ENCODE measurements at places on chromosomes 16 and 17. TPM values are rescaled to one million over a fixed set of nuclear protein-coding genes. Genes with fewer than 3 reads are reported as not detected.
A peak's percentile ranks its signal among the peaks of the same experiment; 100 is the strongest.

Gene DUSP3
- total RNA-seq = 59.1 TPM

Gene MPP2
- 20.3 TPM for total RNA-seq

Gene PMFBP1
- total RNA-seq = 1.3 TPM

Gene MEIOB
- not detected for total RNA-seq

Gene CACNG4
- total RNA-seq = 2.3 TPM

DNA sequence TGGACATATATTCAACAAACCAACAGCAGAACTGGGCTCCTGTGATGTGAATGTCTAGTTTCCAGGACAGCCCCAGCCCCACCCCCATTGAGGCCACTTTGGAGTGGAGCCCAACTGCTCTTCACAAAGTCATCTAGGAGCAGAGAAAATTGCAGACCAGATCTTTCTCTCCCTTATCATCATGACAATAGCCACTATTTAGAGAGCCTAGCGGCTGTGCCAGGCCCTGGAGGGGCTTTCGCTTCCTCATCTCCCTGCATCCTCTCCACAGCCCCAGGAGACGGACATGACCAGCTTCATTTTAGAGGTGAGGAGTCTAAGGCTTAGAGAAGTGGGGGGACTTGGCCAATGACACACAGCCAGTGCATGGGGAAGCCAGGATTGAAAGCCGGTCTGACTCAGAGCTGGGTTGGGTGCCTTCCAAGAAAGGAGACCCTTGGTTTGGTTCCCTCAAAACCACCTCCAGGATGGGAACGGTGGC is 1.4 kb downstream of the PRSS8 start:
- ATAC-seq = peak; percentile 23

DNA sequence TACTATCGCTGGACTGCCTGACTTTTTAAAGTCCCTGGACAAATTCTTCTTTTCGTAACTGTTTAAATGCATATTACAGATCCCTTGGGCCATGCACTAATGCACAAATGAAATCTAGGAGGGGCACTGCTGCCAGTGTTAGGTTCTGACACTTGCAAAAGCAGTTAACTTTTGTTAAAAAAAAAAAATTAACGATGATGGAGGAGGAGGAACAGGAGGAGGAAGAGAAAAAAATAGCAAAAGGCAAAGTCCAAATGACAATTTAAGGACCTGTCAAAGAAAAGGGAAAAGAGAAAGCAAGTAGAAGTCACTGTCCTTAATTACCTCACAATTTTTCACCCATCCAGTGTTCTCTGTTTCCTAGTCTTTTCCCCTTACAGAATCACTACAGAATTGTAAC is 97.8 kb upstream of the CORO6 start:
- ATAC-seq = no peak

DNA sequence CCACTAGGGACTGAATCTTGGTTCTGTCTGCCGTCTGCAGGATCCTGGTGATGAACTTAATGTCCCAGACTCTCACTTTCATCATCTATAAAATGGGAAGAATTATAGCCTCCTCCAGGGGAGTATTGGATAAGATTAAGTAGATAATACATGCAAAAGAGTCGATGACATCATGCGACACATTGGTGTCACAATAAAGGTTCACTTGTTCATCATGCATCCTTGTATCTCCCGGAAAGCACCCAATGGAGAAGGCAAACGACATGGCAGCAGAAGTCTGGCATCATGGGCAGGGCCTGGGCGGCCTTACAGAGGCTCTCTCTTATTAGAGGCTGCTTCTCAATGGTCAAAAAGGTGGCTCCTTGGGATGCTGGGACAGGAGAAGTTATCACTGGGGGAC is 35.1 kb upstream of the CD300E start:
- no peak for ATAC-seq

DNA sequence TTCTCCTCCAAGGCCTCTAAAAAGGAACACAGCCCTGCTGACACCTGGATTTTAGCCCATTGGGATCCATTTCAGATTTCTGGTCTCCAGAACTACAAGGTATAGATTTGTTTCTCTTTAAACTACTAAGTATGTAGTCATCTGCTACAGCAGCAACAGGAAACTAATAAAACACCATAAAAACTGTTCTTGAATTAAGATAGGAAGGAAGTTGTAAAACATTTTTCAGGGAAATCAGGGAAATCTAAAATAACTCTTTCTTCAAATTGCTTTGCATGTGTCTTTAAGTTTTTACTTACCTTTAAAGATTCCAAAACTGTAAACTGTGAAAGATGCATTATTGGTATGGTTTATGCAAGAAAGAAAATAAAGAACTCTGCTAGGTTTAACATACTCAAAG is 407.0 kb upstream of the TOM1L1 start:
- no peak for ATAC-seq

DNA sequence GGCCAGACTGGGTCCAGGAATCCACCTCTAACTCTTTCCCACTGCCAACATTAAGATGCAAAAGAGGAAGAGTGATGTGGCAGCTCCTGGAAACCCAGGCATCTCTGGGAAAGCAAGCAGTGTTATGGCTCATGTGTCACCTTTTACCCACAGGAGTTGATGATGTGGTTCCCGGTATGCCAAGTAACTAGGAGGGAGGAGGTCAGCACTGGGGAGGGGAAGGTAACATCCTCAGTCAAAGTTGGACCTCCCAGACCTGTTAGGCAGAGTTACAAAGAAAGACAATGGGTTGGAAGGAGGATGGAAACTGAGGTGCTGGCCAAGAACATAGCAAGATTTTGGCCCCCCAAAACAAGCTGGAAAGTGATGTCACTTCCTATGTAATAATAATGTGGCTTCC is 11.4 kb downstream of the KRABD2 start:
- no peak for ATAC-seq

- ATAC-seq = no peak
These were observed 223.7 kb upstream of the AXIN2 start for GRCh38 chr17:65785109-65785508.

DNA sequence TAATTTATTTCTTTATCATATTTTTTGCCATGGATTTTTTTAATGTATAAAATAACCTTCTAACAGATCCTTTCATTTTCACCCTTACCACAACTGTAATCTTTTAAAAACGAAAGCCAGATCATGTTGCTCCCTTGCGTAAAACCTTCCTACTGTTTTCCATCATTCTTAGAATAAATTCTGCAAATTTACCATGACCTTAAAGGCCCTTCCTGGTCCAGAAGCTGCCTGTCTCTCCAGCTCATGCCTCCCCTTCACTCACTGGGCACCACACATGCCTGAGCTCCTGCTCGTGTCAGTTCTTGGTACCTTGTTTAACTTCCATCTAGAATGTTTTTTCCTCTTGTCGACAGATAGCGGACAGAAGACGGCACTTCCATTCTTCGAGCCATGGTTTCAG is 245.0 kb upstream of the CDH5 start:
- ATAC-seq = no peak

GRCh38 chr16:49598383-49599170 is 225.0 kb downstream of the C16orf78 start:
- no peak for ATAC-seq

- peak; percentile 0 for ATAC-seq
These were observed at the start of gene MYH10 for GRCh38 chr17:8630227-8630801. Gene MYH10, minus strand, starts transcription at chr17:8630725. Its CDS starts 7,479 bp downstream, at chr17:8623246.

DNA sequence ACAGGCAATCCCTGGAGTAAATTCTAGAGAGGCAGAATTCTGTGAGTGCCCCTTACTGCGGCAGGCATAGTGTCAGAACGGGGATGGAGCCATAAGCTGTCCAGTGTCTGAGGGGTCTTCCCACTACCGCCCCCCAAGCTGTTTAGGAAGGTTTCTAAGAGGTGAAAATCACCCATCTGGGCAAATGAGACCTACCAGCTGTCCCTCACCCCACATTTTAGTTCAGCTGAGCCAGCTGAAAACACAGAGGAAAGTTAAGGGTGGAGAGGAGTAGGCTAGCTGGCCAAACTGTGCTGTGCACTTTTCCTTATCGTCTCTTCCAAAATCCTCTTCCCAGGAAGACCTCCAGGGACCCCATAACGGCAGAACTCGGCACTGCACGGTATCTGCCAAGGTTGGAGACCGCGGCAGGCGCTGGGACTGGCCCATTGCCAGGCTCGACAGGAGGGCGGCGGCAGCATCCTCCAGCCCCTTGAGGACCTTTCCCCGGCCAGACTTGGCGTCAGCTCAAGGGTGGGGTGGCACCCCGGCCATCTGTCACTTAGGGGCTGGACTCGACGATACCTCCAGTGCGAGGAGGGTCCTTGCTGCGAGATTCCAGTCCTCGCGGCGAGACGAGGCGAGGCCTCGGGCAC is 955 bp downstream of the ACLY start:
- peak; percentile 1 for ATAC-seq

- no peak for ATAC-seq
These were observed 28.8 kb downstream of the MAP2K3 start for GRCh38 chr17:21313320-21313719.

DNA sequence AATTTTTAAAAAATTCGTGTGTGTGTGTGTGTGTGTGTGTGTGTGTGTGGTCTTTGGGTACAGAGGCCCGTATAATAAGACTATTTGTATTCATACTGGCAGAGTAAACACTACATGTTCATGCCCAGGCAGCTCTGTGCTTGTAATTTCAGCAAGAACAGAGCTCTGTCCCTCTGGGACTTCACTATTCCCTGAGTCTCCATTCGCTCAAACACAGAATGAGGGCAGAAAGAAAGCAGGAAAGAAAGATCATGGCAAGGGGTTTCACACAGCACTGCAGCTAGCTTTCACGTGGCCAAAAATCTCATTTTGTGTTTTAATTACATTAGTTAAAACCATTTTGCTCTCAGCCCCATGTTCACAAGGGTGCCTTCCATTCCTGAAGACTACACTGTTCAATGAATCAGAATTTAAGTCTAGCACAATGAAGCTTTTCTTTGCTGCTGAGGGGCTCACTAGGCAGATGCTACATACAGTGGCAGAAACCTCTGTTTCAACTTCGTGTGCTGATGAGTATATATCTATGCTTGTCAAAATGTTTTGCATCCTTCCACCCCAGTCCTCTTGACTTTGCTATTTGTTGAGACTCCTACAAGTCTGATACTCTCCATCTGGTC is 198.4 kb upstream of the C17orf78 start:
- no peak for ATAC-seq

DNA sequence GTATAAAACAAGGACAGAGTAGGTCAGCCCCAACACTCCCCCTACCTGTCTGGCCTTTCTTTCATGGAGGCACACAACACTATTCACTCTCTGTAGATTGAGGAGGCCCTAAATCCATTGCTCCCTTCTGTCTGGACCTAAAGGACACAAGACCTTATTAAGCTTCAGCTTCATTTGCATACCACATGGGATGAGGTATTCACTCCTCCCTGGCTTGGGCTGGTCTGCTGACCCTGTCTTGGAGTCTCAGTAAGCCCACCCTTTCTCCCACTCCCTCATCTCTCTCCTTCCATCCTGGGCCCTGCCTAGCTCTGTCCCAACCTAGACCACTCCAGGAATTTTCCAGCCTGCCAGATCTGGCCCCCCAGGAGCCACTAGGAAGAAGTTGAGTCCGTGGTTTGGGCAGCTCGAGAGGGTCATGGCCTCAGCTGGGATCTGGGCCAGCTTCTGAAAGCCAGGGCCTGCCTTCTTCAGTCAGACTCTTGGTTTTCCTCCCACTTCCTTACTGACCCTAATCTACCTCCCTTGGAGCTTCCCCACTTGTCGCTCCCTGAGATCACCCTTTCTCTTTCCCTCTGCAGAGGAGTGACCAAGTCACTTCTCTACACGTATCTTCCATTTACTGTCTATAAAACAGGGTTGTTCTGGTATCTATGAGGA is 6.5 kb upstream of the LLGL1 start:
- no peak for ATAC-seq

- ATAC-seq = no peak
These were observed 23.9 kb downstream of the TMEM11 start for GRCh38 chr17:21190078-21190477.

GRCh38 chr17:49708515-49709183 is 885 bp upstream of the SLC35B1 start:
- no peak for ATAC-seq

DNA sequence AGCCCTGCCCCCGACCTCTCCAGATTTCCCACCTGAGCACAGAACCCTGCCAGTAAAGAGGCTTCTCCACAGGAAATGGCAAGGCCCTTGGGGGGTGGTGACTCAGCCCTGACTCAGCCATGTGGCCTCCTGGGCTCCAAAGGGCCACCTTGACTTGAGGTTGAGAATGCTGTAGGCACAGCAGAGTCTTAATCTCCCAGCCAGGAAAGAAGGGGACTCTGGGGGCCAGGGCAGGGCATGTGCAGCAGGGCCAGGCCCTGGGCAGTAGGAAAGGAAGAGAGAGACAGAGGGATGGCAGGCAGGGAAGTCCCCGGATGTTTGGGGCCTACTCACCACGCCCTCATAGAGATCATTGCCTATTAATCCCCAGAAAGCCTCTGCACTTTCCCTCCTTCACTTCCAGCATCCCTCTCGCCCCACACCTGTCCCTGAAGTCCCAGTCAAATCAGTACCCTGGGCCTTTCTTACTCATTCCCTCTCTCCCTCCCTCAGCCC is 4.8 kb upstream of the ITGA3 start:
- peak; percentile 21 for ATAC-seq

DNA sequence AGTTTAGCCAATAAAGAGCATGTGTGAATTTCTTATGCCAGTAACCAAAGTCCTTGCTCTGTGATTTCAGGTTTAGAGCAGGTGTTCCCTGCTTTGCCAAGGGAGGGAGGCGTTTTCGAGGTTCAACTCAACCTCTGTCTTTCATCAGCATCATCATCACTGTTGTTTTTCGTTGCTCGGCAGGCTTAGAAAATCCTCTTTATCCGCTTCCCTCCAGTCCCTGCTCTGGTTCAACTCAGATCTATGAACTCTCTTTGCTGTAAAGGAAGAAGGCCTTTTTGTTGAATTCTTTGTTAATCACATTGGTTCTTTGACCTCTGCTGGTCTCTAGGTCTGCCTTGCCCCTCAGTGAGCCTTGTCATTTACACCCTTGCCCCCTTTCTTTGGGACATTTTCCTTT is 243.9 kb upstream of the RBFOX1 start:
- no peak for ATAC-seq

DNA sequence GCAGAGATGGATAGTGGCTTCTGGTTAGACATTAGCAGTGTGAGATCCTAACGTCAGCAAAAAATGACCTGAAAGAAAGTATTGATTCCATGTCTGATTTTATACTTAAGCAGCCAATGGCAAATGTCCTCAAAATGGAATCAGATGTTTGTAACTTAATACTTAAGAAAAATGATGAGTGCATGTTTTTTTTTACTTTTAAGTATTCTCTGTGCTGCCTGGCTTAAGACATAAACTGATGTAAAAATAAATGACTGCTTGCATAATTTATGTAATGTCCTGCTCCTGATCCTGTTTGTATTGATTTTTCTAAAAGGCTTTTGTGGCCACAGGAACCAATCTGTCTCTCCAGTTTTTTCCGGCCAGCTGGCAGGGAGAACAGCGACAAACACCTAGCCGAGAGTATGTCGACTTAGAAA is 7.4 kb downstream of the CBFB start:
- ATAC-seq = peak; percentile 76

GRCh38 chr17:60615840-60616239 is 15.8 kb downstream of the PPM1D start:
- ATAC-seq = no peak

GRCh38 chr16:3974751-3975150 is 94.2 kb upstream of the CREBBP start:
- no peak for ATAC-seq

- no peak for ATAC-seq
These were observed 30.5 kb downstream of the DHX38 start for GRCh38 chr16:72124148-72124547.
